ENCODE measurements at places on chromosomes 12 and 14.

GRCh38 chr12:89451841-89452251 lies 72.8 kb downstream of the GALNT4 start:
- no peak for DNase-seq

DNA sequence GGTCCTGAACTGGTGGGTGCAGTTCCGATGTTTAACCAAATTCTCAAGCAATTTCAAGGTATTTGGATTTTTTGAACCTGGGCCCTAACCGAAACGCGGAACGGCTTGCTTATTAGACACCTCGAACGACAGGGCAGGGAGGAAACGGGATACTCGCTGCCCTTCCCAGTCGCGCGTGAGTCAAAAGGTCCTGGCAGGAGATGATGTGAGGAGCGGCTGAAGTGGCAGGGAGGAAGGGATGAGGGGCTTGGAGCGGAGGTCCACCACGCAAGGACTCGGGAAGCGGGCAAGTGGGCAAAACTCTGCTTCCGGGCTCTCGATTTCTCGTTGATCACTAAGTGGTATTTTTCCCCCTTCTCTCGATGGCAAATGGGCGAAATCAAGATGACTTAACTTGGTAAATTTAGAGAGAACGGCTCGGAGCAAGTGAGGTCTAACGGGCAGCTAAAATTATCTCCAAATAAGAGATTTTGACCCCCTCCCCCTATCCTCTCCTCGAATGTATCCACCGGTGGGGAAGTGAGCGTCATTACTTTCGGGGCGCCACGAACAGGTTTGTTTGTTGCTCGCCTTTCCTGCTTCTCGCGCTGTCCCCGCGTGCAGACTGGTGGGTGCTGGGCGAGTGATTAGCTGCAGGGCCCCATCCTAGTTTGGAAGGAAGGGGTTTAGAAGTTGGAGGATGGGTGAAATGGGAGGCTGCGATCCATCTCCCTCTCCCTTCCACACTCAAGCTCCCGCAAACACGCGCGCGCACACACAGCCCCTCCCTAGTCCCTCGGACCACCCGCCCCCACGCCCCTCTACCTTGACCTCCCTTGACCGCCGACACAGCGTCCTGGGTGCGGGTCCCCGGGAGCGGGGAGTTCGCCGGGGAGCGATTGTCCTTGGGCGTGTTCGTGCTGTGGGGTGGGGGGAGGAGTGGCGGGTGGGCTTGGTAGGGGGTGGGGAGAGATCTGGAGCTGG lies 986 bp upstream of the NTF3 start:
- no peak for DNase-seq

DNA sequence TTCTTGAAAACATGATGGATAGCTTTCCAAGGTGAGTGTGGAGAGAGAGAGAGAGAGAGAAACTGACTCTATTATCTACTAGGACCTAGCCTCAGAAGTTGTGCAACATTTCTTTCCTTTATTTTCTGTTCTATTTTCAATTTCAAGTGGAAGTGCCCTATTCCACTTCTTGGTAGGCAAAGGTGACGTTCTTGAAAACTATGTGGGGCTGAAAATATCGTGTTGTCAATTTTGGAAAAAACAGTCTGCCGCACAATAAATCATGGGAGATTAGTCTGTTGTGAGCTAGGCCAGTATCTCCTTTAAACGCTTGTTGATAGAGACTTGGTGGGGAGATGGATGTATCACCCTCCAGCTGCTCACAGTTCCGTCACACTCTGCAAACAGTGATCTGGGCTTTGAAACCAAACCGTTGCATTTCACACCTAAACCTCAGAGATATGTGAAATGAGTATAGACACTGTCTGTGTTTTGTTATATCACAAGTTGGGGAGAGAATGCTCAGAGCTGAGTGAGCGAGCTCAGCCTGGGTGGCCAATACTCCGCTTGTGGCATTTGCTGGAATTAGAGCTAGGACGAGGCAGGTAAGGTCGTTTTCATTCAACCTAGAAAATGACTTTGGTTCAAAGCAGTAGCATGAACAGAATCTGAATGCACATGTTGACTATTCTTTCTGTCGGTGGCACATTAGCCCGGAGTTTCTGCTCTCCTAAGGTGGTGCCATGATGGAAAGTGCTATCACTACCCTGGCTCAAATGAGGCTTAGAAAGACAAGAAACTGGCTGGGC lies 75.1 kb upstream of the ST8SIA1 start:
- DNase-seq, result no peak

- no peak for DNase-seq
Observed at GRCh38 chr12:111443586-111443985, 37.9 kb downstream of the SH2B3 start.

- DNase-seq, result no peak
Observed at GRCh38 chr12:106522708-106523107, 60.1 kb upstream of the RFX4 start.

- DNase-seq, result no peak
Observed at GRCh38 chr12:15788233-15789219, 662 bp downstream of the EPS8 start.

GRCh38 chr12:113359939-113360748 lies 1.8 kb downstream of the PLBD2 start:
- no peak for DNase-seq

DNA sequence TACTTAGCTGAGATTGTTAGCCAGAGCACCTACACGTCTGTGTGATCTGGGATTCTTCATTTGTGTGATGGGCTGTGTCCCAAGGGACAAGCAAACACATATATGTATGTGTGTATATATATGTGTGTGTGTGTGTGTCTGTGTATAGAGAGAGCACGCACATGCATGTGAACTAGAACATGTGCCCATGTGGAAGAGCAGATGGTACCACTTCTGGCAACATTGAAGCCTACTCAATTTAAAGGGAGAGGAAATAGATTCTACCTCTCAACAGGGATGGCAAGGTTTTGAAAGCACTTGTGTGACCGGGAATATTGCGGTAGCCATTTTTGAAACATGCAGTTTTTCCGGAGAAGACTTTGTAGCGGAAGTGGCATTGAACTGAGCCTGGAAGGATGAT lies 1.4 kb downstream of the TOMM20L start:
- no peak for DNase-seq

GRCh38 chr14:81392976-81393643 lies 7.0 kb downstream of the STON2 start:
- no peak for DNase-seq

DNA sequence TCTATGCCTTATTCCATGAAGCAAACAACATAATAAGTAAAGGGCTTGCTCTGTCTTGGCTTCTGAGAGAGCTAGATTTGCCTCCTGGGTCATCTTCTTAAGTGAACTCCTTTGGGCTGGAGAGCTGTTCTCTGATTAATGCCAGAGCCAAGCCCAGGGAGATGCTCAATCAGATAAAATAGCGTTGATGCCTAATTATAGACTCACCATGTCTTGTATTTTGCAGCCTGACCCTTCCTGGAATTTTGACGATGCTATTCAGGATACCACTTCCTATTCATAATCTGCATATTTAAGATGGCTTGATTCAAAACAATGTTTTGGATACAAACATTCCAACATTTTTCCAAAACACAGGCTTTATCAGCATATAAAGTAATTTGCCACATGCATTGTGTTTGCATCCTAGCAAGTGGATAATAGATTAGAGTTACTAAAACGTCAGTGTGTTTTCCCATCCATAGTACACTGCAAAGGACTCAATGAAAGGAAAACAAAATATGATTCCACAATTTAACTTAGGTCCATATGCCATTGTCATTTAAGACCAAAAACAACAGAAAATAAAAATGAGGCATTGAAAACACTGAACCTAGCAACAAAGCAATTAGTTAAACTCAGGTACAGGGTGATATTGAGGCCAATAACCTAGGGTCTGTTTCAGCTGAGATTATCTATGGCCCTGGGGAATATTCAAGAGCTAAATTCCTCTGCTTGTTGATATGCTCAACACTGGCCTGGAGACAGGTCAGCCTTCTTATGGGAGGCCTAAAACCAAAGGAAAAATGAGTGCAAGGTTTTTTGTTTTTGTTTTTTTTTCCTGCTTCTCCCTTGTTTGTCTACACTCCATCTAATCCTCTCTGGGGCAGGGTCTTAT lies 184.2 kb upstream of the FOXN3 start:
- DNase-seq, result no peak

DNA sequence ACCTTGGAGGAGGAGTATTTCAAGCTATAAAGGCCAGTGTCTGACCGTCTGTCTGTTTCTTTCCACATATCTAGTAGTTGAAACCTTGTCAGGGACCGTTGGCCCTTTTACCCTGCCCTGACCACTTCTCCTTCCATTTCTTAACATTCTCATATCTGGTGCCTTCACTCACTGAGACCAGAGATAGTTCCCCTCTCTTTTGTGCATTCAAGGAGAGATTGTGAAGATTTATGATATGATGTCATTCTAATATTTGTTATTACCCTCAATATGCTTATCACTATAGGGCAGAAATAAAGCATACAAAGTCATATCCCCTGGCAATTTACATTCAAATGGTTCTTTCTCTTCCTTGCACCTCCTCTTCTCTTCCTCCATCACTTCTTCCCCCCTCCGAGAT lies 83.3 kb downstream of the PLXNC1 start:
- DNase-seq, result no peak

- DNase-seq, result no peak
Observed at GRCh38 chr12:16881986-16882570, 276.1 kb upstream of the LMO3 start.

GRCh38 chr12:47067771-47068431 lies 11.5 kb upstream of the PCED1B start:
- no peak for DNase-seq

GRCh38 chr12:7206691-7207090 lies 17.2 kb downstream of the PEX5 start:
- DNase-seq, result no peak

DNA sequence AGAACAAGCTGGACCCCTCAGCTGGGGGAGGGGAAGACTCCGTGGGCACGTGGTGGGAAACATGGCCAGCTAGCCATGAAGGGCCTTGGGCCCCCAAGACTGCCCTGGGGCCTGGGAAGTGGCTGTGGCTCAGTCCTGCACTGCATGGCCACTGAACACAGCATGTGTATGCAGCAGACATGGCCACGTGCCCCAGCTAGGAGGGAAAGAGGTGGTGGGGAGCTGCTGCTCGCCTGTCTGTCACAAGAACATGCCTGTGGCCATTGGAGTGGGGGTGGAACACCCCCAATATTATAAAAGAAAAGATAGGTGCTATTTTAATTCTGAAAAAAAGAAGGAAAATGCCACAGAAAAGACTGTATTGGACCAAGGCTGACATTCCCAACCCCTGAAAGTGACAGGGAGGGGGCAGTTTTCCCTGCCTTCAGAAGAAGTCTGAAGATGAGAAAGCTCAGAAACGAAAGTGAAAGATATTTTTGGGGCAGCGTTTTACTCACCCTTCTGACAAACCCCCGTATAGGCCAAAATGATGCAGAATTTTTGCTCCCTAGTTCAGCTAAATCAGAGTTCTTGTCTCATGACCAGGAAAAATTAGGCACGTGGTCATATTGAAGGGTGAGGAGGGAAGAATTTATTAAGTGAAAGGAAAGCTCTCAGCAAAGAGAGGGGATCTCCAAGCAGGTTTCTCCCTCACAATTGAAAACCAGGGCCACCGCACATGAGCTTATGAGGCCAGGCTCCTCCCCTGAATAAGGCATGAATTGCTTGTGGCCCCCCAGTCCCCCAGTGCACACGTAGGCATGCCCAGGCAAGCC lies 35.2 kb upstream of the PCNX1 start:
- no peak for DNase-seq

- no peak for DNase-seq
Observed at GRCh38 chr14:80695869-80696268, 245.7 kb downstream of the CEP128 start.

DNA sequence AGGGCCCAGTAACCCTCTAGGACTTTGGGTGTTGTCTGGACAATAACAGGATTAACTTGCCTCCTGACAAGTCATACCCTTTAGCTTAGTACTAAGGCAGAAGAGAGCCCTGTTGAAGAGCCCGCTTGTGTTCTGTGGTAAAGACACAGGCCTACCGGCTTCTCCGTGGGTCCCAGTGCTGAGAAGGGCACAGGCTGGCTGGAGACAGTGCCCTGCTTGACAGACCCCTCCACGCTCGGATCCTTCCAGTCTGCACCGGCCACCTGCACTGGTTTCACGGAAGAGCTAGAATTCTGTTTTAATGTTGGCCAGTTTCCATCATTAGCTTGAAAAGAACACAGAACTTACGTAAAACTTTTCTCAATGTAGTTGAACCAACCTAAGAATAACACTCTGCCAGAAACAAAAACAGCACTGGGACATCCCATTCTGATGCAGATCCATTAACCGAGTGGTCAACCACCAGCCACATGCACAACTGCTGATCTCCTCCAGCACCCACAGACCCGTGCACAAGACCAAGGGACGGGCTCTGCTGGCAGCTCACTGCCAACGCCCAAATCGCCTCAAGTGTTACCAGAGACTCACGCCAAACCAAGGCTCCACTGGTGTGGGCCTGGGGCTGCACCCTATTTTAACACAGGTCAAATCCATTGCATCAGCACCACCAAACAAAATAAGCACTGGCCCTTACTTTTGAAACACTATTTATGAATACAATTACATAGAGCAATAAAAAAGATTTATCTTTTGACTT lies 27.1 kb downstream of the ZFYVE21 start:
- DNase-seq, result no peak

DNA sequence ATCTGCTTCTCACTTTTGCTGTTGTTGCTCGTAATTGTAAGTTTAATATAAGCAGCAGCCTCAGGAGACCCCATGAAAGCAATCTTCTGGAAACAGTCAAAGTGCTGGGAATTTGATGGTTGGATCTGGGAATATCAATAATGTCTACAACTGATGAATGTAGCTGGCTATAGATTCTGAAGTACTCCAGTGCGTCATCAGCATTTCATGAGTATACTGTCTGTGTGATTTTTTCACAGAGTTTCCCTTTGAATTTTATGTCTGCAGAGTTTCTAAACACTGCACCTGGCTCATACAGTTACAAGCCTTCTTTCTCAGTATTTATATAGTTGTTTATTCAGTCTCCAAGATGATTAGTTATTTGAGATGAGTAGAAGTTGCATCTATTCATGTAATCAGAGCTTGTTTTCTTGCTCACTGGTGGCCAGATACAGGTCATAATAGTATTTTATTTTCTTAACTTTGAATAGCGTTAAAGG lies 222.3 kb downstream of the RAD51B start:
- DNase-seq, result no peak

DNA sequence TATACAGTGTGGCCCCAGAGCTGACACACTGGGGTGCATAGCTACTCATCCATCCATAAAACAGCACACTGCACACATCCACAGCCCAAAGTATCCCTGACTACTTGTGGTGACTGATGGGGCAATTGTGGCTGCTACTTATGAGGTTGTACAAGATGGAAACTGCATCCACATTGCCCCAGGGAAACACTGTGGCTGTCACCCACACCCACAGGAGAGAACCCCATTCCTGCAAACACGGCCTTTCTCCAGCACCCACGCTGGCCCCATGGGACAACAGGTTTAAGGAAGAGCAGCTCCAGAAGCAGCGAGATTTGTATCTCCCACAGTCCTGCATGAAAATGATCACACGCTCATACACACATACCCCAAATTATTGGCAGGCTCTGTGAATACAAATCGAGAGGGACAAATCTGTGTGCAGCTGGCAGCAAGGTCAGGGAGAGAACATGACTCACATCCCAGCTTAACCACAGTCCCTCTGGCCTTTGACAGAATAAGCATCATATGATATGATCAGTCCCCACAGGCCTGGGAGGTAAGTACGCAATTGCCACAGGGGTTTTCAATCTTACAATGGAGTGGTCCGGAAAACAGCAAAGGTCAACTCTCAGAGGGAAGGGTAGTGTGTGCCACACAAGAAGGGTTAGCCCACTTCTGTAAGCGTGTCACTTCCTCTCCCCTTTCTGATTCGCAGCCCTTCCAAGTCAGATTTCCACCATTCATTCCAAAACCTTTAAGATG lies 61.9 kb downstream of the ESR2 start:
- no peak for DNase-seq

- DNase-seq, result no peak
Observed at GRCh38 chr12:131089531-131090273, 136.0 kb downstream of the ADGRD1 start.
